HFF-Myc (cell line): ENCODE measurements at places on chromosomes 2 and 18.

GRCh38 chr2:26892133-26892532 is 44.2 kb downstream of the DPYSL5 start:
- no peak for DNase-seq

DNA sequence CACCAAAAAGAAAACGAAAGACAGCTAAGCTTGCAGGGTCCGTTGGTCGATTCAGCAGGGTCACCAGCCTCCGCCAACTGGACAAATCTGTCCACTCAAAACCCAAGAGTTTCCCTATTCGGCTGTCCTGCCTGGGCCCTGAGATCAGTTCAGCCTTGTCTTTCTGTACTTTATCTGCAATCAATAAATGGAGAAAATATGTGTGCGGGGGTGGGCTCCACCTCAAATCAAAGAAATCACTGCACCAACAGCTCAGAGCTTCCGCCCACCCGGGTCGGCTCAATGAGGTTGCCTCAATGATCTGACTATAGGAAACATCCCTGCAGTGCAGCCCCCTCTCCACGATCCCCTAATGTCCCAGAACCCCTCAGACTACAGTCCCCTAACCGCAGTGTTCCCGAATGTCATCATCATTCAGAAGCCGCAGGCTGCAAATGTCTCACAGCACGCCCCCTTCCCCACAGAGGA is 447 bp downstream of the GGCX start:
- DNase-seq = no peak

DNA sequence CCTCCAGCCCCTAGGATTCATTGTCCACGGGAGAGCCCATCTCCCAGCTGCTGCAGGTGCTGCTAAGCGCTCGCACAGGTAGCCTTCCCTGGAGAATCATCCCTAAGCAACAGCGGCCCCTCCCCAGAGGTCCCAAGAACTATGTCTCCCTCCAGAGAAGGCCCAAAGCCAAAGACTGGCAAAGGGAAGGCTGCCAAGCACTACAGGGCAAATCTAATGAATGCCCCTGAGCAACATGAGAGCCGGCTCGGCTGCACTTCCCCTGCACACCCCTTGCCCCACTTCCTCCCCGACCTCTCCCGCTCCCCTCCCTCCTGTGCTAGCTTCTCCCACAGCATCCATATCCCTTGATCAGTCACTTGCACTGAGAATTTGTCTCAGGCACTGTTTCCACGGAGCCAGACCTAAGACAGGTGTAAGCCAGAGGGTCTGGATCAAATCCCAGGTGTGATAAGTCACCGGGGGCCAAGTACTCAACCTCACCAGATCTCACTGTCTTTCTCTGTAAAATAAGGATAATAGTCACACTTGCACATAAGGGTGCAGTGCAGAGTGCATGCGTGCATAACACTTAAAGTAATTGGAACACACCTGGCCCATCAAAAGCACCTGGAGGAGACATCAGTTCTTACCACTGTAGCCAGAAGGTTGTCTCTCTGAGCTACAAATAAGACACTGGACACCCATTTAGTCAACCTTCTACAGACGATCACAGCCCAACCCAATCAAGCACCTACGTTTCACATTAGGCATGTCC is 20.1 kb upstream of the COL6A3 start:
- no peak for DNase-seq

- DNase-seq = no peak
Observed at GRCh38 chr18:2610549-2610948, 39.2 kb downstream of the NDC80 start.

- no peak for DNase-seq
Observed at GRCh38 chr2:100243631-100244030, 78.7 kb downstream of the LONRF2 start.

- no peak for DNase-seq
Observed at GRCh38 chr2:62382757-62383156, 123.2 kb downstream of the TMEM17 start.

GRCh38 chr18:48949606-48950535 is 894 bp downstream of the SMAD7 start:
- no peak for DNase-seq

DNA sequence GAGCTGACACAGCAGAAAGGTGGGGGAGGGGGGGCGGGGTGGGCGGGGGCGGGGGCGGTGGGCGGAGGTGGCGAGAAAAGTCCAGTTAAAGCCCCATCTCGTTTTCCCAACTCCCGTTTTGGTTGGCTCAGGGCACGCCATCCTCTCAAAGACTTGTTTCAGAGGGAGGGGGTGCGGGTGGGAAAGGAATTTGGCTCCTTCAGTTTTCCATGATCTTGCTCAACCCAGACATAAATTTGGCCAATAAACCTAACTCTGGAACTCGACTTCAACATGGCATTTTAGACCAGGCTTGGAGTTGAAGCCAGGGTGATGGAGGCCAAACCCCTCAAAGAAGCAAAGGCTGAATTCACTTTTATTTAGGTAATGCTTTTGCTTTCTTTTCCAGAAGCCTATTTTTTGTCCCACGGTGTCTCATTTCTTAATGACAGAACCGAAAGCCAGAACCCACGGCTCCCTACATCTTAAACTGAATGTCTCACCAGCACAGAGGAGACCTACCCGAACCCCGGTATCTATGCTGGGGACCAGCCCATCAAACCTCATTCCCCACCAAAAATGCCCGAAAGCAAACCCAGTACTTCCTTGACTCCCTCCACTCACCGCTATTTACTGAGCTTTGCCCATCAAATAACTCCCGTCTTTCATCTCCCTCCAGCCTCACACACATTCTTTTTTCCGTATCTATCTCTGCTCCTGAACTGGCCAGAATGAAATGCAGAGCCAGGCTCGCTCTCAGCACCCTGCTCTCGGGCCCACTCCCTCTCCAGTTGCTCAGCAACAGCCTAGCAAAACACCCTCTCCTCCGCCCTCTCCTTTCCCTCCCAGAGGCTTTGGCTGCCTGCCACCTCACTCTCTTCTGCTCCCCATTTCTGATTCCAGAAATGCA is 4.3 kb downstream of the IGFBP5 start:
- no peak for DNase-seq

GRCh38 chr2:72212486-72212855 is 64.8 kb upstream of the CYP26B1 start:
- no peak for DNase-seq

GRCh38 chr2:160630801-160631590 is 137.4 kb upstream of the RBMS1 start:
- no peak for DNase-seq

GRCh38 chr2:229314117-229314516 is 43.0 kb upstream of the PID1 start:
- DNase-seq = no peak

GRCh38 chr2:29459445-29460179 is 344.4 kb downstream of the CLIP4 start:
- no peak for DNase-seq

DNA sequence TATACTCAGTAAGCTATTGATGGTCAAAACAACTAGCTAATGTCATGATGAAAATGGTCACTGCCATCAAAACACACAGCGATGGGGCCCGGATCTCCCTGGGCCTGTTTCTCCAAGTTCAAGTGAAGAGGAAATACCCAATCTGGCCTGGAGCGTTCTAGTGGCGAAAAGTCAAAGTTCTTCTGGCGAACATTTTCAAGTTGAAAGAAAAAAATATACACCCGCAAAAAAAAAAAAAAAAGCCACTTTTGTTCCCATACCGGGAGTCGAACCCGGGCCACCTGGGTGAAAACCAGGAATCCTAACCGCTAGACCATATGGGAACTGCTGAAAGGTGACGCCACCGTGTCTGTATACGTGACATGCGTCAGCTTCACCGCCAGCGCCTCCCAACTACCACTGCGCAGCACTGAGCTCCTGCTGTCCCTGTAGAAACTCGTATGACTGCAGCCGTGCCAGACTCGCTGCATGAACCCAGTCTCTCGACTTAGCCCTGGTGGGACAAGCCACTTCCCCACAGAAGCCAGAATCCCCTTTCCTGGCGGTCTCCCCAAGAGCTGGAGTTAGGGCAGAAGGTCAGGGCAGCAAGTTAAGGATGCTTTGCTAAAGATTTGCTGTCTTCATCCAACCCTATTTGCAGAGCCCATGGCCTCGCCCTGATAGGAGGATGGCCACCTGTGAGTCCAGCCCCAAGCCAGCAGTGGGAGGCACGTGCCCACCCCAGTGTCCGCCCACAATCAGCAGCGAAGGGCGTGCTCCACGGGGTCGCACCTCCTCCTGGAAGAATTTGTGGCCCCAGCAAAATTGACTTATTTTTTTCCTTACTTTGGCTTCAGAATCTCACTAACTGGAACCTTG is 5.6 kb upstream of the IMP4 start:
- DNase-seq = no peak

- DNase-seq = no peak
Observed at GRCh38 chr2:67268797-67269196, 128.3 kb upstream of the ETAA1 start.

DNA sequence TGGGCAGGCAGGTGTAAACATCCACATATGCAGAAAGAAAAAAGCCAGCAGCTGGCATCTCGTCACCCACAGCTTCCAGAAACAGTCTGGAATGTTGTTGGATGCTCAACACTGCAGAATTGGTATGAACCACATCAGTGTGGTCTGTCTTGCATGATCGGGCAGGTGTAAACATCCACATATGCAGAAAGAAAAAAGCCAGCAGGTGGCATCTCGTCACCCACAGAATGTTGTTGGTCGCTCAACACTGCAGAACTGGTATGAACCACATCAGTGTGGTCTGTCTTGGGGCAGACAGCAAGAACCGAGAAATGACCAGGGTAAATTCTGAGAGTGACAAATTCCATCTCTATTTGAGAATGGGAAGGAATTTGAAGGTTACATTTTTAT is 39.6 kb downstream of the DOCK10 start:
- no peak for DNase-seq

DNA sequence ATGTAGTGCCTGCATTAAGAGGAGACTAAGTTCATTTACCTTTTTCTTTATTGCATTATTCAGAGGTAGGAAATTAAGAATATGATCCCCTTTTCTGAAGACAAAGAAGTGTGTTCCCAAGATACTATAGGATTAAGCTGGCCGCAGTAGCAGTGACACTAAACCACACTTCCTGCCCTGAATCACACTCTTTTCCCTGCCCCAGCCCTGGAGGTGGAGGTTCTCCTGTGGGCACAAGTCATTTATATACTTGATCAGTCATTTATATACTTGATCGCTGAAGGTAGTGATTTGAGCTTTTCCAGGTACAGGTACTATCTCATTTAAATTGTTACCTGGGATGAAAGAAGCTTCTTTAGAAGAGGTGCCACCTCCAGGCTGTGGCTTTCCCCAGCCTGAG is 78.6 kb downstream of the ARMC9 start:
- DNase-seq = no peak

GRCh38 chr2:2919026-2919425 is 458.6 kb downstream of the EIPR1 start:
- no peak for DNase-seq
